ENCODE measurements at places on chromosomes 2 and 18.

- no peak for DNase-seq
Observed at GRCh38 chr2:108367014-108367413, 10.7 kb upstream of the SULT1C4 start.

- no peak for DNase-seq
Observed at GRCh38 chr2:239392688-239393387, 8.0 kb downstream of the HDAC4 start.

GRCh38 chr2:126756125-126756524 is 100.2 kb downstream of the GYPC start:
- DNase-seq, result no peak

DNA sequence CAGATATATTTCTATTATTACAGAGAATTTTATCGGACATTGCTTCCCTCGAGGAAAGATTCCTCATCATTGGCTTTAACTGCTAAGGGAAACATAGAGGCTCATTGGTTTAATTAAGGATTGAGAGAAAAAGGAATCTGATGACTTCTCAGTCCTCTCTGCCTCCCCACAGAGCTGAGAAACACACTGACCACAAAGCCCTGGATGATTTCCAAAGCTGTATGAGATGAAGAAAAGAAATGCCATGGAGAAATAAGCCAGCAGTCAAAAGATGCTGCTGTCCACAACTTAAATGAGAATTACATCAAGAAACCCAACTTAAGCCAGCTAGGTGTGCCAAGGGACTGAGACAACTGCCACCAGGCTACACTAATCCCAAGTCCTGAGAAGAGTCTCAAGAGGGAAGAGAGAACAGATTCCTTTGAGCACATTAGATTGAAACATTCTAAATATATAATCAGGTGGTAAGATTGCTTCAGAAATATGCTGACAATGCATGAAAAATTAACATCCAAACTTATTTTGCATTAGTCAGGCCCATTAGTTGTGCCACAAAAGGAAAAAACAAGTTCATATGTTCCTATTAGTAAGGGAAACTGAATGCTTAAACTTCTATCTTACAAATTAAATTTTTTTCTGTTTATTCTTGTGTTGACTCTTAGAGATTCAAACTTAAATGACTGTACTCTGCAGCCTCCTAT is 308.1 kb upstream of the CYRIA start:
- DNase-seq, result no peak

GRCh38 chr2:214069254-214069653 is 341.6 kb upstream of the VWC2L start:
- DNase-seq, result peak; percentile 98

DNA sequence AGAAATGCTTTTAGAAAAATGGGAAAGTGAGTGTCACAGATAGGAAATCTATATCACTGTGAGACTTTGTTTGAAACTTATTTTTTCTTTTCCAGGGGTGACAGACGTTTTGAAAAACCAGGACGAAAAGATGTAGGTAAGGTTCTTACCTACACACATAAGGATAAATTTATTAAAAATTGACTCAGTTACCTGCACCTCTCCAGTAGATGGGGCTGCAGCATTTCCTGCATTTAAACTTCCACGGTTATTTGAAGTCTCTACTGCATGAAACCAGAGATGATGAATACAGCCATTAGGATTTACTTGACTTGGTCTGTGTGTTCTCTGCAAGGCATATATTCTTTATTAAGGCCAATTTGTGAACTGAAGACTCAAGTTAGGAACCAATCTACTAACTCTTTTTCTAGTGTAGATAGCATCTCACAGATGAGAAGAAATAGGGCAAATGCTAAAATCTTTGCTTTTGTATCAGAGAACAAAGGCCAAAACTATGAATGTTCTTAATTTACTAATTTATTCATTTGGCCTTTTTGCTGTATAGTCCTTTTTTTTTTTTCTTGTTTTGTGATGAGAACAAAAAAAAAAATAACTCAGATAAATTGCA is 15.0 kb downstream of the KCNJ13 start:
- no peak for DNase-seq

DNA sequence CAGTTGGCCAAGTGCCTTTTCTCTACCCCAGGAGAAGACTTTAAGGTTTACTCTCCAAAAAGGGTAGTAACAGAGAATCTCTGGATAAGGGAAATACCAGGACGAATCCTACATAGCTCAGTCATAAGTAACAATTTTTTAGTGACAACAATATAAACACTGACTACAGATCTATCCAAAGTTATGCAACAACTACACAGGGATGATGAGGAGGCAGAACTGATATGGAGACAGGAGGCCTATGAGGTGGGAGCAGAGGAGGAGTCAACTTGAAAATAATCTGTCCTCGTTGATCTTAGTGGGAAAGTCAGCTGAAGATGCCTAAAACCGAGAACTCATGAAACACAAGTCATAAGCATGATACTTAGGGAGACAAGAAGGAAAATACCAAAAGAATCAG is 40.2 kb downstream of the SLC35F5 start:
- no peak for DNase-seq

GRCh38 chr2:181395851-181396250 is 61.3 kb upstream of the ITGA4 start:
- DNase-seq, result no peak

- no peak for DNase-seq
Observed at GRCh38 chr2:55000341-55000740, 49.9 kb downstream of the RTN4 start.

DNA sequence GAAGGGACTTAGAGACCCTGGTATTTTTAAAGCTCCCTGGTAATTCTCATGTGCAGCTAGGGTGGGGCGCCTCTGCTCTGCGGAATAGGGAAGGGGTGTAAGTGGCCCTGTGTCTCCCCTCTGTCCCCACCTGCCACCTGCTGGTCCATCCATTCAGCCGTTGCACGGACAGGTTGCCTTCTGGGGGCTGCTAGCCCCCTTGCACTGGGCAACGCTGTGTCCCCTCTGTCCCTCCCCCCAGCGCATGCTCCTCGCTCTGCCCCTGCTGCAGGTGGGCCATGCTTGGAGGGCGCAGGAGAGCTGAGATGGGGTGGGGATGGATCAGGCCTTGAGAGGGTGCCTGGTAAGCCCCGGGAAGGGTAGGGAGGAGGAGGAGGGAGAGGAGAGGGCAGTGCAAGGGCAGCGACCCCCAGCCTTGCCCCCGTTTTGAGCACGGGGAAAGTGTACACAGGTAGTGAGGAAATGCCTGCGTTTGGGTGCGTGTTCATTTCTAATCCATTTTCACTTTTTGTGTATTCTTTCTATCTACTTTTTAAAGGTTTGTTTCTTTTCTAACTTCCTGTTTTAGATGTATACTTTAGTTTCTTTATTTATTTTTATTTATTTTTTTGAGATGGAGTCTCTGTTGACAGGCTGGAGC is 23.9 kb downstream of the RRM2 start:
- no peak for DNase-seq

- DNase-seq, result peak; percentile 54
Observed at GRCh38 chr2:232236200-232236599, 142.4 kb upstream of the ALPP start.

- no peak for DNase-seq
Observed at GRCh38 chr2:207516206-207516605, 13.6 kb upstream of the CREB1 start.

DNA sequence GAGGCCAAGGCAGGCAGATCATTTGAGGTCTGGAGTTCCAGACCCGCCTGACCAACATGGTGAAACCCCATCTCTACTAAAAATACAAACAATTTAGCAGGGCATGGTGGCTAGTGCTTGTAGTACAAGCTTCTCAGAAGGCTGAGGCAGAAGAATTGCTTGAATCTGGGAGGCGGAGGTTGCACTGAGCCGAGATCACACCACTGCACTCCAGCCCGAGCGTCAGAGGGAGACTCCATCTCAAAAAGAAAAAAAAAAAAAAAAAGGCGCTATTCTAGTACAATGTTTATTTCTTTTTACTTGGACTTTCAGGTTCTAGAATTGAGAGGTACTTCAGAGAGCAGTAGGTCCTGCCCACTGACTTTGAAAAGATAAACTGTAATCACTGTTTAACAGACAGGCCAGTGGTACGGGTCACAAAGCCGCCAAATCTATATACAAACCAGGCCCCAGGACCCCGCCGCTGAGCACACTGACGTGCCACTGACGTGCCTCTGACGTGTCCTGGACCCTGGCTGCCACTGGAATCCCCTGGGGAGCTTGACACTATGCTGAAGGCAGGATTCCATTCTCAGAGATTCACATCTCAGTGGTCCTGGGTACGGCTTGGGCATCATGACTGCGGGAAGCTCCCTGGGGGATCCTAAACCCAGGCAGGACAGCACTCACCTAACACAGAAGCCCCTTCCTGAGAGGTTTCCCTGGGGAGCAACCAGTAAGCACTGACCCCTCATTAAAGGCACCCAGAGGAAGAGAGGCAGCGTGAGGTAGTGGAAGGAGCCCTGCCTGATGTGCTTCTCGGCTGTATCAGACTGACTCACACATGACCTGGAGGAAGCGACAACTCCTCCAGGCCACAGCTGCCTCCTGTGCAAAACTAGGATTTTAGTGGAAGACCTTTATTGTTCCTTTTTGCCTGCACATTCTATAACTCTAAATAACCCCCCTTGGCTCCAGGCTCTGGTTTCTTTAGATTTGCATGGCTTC is 197.8 kb upstream of the MEIS1 start:
- no peak for DNase-seq

GRCh38 chr2:154455866-154456265 is 242.6 kb upstream of the KCNJ3 start:
- DNase-seq, result no peak

- no peak for DNase-seq
Observed at GRCh38 chr2:56025469-56026193, 102.0 kb upstream of the EFEMP1 start.

DNA sequence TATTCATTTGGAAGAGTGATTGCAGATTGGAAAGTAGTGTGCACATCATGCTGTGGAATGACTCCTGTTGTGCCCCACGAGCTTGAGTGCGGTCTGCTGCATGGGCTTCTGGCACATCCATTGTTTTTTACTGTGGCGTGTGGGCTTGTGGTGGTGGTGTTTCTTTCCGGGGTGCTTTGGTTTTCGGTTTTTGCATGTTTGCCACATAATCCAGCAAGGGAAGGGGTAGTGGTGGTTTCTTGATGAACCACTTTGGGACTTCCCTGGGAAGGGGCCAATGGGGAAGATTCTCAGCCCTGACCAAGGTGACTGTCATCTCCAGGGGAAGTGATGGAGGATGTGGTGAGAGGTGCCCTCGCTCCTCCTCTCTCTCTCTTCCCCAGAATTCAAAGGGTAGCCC is 57.0 kb downstream of the COA5 start:
- no peak for DNase-seq

DNA sequence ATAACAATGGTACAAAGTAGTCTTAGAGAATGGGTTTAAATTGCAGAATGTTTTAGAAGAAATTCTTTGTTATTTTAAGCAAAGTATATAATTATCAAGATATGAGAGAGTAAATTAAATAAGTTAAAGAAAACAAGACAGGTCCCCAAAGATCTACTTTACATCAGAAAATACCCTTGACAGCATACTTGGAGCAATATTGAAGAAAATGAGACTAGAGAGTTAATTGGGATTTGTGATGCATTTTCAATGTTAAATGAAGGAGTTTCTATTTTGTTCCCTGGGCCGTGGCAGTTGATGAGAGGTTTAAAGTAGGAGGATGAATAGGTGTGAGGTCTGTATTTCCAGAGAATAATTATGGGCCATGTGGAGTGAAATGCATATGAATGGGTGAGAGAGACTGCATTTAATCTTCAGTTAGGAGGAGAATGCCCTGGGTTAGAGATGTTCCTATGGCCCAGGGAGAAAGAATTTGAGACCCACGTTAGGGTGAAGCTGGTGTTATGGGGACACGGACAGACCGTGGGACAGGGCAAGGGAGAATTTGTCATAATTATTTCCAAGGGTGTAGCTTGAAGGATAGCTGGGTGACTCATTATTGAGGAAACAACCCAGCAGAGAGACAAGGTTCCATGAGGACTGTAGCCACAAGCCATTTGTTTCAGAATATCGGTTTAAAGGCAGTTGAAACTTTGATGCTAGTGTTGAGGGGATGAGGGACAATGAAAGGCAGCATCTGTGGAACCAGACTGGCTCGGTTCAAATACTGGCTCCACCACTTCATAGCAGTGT is 22.7 kb downstream of the MGAT5 start:
- no peak for DNase-seq

DNA sequence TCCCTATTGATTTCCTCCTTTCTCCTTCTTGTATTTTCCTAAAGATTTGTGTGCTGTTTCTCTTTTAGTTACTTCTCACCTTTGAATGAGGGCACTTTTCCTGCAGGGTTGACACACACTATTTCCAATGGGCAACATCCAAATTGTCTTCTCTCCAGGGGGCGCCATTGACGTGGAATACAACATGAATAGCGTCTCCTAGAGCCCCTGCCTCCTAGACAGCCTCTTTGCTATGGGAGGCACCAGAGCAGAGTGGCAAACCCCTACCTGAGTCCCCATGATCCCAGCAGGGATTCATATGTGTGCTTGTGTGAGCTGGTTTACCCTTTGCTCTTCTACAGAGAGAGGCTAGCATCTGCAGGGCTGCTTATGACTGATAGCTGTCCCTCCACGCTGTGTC is 61.3 kb upstream of the ITSN2 start:
- no peak for DNase-seq

GRCh38 chr2:82803307-82803706 is 1655.8 kb downstream of the SUCLG1 start:
- DNase-seq, result no peak

GRCh38 chr2:136098441-136098840 is 19.5 kb downstream of the CXCR4 start:
- no peak for DNase-seq

DNA sequence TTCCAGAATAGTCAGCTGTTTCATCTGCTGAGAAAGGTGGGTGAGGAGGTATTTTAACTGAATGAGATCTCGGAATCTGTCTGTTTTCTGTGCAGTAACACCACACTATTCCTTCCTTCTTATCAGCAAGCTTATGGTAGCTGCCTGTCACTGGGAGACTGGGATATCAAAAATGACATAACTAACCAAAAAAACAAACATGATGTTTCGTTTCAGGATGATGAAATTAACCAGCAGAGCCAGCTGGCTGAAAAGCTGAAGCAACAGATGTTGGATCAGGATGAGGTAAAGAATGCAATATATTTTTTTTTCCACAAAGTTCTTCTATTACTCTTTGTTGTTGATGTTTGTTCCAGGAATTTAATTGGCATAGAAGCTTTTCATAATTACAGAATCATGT is 59.8 kb upstream of the LYPD6B start:
- peak; percentile 77 for DNase-seq

- no peak for DNase-seq
Observed at GRCh38 chr2:160334028-160334741, 134.1 kb upstream of the ITGB6 start.

DNA sequence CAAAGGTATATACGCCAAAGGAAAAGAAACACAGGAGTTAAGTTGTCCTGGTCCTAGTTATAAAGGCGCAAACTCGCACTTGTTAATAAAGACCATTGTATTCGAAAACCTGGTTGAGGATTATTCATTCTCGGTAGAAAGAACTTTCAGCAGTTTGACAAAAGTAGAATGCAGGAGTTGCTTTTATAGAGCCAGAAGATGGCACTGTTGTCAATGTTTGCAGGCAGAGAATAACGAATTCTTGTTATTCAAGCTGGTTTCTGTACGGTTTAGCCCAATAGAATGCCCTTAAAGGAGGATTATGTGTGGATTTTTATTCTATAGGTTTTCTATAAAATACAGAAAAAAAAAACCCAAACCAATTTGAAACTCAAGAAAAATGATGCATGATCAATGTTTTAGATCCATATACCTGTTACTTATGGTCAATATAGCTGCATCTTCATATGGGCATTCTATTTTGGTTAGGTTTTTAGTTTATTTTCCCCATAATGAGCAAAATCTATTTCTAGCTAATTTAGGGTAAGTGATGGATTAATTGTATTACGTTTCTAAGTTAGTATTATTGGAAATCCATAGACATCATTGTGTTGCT is 510.3 kb downstream of the PLCL1 start:
- DNase-seq, result no peak

GRCh38 chr2:28394331-28394877 is 1.7 kb downstream of the FOSL2 start:
- DNase-seq, result no peak

Data from NCI-H446 treated with DMSO at 0.1 percent for 48 hours (cell line).